SHP77 (cell line): ENCODE measurements at places on chromosomes 7 and 10.

DNA sequence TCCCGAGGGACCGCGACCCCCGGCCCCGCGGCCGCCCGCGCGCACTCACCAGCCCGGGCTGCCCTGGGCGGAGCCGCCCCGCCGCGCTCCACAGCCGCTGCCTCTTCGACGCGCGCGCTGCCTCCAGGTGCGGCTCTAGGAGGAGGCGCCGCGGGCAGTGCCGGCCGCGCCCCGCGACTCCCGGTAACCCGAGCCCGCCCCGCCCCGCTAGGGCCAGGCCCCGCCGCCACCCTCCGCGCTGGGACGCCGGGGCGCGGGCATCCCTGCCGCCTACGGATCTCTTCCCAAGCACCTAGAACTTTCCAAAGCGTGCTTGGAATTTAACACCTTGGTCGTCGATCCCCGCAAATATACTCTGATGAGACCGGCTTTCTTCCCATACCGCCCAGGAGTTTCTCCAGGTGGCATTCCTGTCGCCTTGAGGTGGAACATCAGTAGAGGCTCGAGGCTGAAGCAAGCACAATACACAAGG is at the start of gene SLC26A5:
Gene SLC26A5 (minus strand): TSS at position 159 of the 472 bp plus-strand sequence. CDS start 24,693 bp downstream, outside the sequence.
- no peak for DNase-seq

- no peak for DNase-seq
Observed at GRCh38 chr10:51743146-51743545, 43.8 kb upstream of the CSTF2T start.

GRCh38 chr10:132400041-132400546 is 3.1 kb downstream of the PWWP2B start:
- no peak for DNase-seq

DNA sequence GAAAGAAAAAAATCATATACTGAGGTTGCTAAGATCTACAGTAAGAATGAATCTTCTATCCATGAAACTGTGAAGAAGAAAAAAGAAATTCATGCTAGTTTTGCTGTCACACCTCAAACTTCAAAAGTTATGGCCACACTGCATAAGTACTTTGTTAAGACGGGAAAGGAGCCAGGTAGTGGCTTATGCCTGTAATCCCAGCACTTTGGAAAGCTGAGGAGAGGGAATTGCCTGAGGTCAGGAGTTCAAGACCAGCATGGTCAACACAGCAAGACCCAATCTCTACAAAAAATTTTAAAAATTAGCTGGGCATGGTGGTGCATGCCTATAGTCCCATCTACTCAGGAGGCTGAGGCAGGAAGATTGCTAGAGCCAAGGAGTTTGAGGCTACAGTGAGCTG is 22.1 kb downstream of the CCDC186 start:
- no peak for DNase-seq

DNA sequence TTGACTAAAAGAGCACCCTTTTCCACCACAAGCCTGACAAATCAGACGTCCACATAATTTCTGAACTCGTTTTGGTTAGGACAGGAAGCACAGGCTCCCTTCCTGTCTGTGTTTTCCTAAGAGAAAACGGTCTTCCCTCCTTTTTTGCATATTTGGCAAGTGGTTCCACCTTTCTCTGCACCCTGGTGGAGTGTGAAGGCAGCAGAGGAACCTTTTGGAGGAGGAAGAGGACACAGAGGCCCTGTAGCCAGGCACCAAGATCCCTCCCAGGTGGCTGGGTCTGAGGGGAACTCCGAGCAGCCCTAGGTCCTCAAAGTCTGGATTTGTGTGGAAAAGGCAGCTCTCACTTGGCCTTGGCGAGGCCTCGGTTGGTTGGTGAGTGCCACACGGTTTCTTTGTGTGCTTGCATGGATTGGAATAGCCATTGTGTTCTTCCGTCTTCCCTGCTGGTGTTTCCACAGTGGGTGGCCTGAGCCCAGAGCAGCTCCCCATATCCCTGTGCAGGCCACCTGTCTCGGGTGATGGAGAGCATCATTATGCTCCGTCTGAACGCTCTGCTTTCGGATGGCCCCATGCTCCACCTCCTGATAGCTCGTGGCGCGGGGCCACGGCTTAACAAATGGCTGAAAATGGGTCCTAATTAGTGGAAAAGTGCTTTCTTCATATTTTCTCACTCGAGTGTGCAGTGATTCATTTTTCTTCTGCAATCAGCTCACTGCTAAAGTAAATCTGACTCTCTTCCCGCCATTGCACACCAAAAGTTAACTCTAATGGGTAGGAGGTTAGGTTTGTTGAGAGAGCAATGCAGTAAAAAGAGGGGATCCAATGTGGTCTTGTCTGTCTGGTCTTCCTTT is 4.2 kb downstream of the IKZF1 start:
- no peak for DNase-seq

DNA sequence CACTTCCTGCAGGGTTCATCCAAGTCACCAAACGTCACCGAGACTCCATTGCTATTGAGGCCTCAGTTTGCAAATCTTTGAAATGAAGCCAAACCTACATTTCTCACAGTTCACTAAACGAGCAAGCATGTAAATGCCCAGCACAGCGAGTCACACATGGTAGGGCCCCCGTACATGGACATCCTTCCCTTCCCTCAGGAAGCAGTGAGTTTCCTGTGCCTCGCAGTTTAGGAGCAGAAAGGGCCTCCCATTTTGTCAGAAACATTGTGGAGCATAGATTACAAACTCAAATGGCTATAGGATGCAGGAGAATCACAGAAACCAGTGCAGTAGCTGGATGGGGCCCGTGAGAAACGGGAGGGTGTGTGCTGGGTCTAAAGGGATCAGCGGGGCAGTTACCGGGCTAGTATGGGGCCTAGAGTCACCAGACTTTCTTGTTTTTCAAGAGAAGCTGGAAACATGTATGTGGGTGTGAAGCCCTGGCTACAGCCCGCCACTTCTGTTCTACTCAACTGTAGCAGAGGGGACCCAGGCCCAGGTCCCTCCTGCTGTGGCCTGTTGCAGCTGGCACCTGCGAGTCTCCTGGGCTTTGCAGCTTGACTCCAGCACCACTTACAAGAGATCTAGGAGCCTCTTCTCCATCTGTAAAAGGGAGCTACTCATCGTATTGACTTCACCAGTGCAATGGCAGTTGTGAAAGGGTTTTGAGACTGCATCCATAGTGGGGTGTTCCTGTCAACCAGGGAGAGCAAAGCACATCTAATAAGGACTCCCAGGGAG is 14.2 kb upstream of the SLC18A3 start:
- no peak for DNase-seq

GRCh38 chr7:91565499-91566401 is 301.5 kb downstream of the FZD1 start:
- peak; percentile 81 for DNase-seq

- DNase-seq, result no peak
Observed at GRCh38 chr7:90413185-90413528, 9.9 kb downstream of the CLDN12 start.

DNA sequence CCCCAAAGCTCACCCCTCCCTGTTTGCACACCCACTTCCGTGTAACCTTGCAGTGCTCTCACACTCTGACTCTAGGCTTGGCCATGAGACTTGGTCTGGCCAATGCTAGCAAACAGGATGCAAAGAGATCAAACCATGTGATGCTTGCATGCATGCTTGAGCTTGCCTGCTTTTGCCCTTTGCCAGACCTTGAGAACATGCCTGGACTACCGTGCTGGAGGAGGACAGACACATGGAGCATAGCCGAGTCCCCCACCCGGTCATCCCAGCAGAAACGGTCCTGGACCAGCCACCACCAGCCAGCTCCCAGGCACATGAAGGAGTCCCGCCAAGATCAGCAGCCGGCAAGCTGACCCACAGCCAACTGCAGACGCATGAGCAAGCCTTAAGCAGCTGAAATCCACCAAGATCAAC is 23.4 kb downstream of the PYROXD2 start:
- DNase-seq, result no peak

DNA sequence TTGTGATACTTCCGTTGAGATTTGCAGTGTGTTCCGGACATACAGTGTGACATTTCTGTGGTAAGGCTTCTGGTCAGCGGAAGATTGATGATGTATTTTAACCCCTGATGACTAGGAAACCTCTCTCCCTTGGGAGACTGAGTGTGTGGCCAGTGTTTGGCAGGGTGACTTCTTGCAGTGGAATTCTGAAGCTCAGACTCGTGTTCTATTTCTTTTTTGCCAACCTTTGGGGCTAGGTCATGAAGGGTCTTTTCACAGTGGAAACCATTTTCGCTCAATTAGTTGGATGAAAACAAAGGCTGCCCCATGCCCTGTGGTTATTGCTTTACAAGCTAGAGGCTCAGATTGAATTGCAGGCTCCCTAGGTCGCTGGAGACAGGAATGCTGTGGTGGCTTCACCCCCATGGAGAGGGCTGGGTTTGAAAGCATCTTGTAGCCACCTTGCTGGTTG is 288.9 kb downstream of the BBS9 start:
- DNase-seq, result no peak

- DNase-seq, result no peak
Observed at GRCh38 chr7:127290801-127291361, 38.1 kb upstream of the GRM8 start.

DNA sequence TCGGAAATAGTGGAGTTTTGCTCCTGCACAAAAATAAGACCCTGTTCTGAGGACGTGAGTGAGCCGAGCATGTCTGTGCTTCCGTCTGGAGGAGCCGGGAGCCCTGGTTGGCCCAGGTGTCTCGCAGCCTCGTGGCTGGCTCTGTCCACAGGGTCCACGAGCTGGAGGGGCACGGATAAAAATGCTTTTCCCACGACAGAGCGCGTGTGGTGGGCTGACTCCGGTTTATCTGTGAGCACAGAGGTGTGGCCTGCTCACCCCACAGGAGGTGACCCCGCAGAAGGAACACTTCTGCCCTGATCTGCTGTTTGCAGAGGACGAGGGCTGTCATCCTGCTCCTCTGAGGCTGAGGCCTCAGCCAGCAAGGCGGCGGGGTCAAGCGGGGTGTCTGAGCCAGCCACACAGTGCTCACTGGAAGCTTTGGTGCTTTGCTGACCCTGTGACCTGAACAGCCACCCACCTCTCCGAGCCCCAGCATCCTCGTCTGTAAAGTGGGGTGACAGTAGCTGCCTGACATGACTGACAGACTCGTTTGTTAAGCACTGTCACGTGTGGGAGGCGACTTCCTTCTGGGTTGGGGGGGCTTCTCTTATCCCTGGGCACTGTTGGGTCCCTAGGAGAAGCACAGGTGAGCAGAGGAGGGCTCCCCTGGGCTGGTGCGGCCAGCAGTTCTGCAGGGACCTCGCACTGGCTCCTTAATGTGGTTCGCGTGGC is 162.5 kb downstream of the DNAJB6 start:
- DNase-seq, result no peak

DNA sequence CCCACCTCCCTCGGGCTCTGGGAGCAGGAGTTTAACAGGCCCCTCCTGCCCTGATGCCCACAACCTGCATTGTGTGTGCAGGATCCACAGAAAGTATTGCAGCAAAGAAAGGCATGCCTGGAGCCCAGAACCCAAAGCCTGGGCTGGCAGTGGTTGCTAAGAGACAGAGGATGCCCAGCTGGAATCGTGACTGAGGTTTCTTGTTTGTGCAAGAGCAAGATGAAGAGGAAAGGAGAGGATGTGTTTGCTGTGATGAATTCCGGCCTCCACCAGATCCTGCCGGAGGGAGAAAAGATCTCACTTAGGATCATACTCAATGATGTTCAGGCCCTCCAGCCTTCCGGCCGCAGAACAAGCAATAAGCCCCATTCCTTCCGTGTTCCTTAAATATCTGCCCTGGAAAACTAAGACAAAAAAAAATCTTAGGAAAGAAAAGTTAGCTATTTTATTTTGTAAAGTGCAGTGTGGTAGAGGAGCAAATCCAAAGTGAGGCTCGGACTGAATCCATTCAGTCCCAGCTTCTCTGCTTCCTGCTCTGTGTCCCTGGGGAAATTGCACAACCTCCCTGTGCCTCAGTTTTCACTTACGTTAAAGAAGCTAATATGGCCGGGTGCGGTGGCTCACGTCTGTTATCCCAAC is 57.1 kb downstream of the SLIT1 start:
- no peak for DNase-seq

DNA sequence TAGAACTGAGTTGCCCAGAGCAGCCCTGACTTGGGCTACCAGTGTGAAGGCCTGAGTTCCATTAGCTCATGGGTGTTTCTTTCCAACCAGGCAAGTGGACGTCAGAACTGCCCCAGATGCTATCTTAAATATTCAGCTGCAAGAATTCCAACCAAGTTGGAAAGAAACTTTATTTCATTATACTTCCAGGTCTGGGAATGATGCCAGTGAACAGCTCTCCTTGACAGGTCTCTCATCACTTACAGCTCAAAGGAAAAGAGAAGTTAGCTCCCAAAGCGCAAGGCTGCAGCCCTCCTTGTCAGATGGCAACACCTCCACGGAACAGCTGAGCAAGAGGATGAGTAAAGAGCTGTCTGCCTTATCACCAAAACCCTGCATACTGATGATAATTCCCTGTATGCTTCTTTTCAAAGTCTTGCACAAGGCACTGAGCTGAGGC is 255.5 kb upstream of the AOAH start:
- DNase-seq, result no peak

DNA sequence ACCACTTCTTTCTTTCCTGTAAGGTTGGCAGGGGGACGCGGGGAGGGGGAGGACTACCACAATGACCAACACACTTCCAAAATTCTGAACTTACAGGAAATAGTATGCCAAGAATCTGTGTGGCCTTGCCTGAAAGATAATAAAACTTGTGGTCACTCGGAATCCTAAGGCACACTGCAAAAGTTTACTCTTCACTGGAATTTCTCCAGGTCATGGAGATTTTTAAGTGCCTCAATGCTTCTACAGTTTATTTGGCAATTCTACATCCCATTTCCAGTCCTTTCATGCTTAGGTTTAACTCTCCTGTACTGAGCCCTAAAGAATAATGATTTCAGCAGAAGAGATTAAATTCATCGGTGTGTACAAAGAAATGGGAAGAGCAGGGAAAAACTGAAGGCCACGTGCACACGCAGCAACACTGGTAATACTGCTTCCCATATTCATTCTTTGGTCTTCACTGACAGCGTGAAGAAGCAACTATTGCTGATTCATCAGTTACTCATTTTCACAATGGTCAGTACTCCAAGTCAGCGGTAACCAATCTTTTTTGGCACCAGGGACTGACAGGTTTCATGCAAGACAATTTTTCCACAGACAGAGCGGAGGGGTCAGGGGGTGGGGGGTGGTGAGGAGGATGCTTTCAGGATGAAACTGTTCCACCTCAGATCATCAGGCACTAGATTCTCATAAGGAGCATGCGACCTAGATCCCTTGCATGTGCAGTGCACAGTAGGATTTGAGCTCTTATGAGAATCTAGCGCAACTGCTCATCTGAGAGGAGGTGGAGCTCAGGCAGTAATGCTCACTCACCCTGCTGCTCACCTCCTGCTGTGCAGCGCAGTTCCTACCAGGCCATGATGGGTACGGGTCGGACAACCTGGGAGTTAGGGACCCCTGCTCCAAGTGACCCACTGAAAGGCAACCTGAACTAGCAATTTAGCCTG is 9.8 kb downstream of the LARP4B start:
- no peak for DNase-seq

- DNase-seq, result no peak
Observed at GRCh38 chr7:45187946-45188411, 30.4 kb downstream of the RAMP3 start.
